ENCODE measurements at places on chromosomes 1 and 21. TPM values are rescaled to one million over a fixed set of nuclear protein-coding genes. Genes with fewer than 3 reads are reported as not detected.

PRELP gene
- total RNA-seq = 20.0 TPM

VCAM1 gene
- 3.1 TPM for total RNA-seq

CFAP107 gene
- not detected for total RNA-seq

TEX38 gene
- not detected for total RNA-seq

DNA sequence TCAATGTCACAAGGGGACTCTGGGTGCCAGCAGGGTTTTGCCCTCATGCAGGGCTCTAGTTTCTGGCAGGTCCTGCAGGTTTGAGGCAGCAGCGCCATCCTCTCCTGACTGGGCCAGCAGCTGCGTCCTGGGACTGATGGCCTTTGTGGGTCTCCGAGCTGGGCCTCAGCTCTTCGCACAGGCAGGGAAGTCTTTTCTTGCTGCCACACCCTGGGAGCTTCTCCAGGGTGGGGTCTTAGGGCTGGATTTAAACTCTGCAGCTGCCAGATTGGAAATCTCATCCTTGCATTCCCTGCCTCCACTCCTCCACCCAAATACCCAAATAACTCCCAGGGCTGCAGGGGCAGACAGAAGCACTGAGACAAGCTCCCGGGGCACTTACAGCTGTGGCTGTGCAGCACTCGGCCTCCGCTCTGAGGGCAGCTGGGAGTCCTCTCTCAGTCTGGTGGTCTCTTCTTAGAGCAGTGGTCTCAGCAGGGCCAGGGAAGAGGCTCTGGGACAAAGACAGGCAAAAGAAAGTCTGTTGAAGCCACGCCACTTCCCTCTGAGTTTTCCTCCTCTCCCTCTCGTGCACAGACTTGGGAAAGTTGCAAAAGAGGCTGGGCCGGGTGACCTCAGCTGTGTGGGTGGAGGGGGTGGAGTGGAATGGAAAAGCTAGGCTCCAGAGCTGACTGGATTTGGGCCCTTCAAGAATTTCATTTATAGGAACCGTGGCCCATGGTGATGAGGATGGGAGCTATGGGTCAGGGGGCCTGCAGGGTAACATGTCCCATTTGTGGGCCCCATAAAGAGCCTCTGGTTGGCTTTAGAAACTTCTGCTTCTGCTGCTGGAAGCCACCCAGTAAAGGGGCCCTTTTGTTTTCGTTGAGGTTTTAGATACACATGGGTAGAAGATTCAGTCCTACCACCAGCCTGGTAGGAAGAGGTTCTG lies at the start of gene RAB7B:
Gene RAB7B (minus strand): TSS at position 525 of the 931 bp plus-strand sequence. CDS start 9,260 bp downstream, outside the sequence.
- DNase-seq = peak; percentile 73

C8A gene
- not detected for total RNA-seq

- no peak for DNase-seq
Measured at GRCh38 chr1:19337289-19337688, 25.2 kb downstream of the SLC66A1 start.

DNA sequence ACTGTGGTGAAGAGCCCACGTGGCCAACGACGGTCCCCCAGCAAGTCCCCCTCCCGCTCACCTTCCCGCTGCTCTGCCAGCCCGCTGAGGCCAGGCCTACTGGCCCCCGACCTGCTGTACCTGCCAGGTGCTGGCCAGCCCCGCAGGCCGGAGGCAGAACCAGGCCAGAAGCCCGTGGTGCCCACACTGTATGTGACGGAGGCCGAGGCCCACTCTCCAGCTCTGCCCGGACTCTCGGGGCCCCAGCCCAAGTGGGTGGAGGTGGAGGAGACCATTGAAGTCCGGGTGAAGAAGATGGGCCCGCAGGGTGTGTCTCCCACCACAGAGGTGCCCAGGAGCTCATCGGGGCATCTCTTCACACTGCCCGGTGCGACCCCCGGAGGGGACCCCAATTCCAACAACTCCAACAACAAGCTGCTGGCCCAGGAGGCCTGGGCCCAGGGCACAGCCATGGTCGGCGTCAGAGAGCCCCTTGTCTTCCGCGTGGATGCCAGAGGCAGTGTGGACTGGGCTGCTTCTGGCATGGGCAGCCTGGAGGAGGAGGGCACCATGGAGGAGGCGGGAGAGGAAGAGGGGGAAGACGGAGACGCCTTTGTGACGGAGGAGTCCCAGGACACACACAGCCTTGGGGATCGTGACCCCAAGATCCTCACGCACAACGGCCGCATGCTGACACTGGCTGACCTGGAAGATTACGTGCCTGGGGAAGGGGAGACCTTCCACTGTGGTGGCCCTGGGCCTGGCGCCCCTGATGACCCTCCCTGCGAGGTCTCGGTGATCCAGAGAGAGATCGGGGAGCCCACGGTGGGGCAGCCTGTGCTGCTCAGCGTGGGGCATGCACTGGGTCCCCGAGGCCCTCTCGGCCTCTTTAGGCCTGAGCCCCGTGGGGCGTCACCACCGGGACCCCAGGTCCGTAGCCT lies 46.8 kb downstream of the TRIM11 start:
- DNase-seq = no peak

DNA sequence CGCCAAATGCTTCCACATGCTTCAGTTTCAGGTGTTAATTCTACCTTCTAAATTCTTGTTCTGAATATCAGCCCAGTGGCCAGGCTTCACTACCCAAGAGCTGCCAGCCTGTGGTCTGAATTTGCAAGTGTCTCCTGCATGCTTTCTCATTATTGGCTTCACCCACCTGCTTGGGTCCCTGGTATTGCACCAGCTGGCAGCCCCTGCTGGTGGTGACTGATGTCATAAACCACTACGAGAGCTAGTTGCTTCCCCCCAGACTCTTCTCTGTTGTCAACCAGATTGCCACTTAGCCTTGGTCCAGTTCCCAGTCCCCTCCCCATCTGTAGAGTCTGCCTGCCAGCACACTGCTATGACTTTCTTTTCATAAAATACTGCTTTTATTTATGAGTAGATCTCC lies 197.7 kb upstream of the DUSP10 start:
- DNase-seq = no peak

DNA sequence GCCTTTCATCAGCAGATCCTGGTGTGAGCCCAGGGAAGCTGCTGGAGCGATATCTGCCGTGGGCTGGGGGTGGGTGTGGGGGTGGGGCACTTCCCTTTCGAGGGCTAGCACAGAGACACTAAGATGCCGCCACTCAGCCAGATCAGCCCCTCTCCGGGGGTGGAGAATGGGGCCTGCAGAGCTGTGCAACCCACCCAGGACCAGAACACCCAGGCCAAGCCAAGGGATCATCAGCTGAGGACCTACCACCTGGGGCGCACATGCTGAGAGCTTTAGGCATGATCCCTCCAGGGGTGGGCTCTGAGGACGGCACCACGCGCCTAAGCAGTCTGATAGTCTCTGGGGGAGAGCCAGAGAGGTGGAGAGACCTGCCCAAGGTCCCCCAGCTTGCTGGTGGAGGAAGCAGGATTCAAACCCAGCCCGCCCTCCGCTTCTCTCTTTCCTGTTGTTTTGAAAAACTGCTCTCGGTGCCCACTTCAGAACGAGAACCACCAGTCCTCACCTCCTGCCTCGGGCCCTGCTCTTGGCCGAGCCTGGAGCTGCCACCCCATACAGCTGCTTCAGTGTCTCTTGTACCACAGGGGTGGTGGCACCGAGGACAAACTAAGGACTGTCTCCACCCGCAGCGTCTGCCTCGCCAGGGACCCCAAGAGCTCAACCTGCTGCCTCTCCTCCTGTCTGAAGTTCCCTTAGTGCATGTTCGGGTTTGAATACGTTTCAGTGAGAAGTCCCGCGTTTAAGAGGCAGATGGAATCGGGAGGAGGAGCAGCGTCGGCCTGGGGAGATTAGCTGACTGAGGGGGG lies 39.7 kb upstream of the RUNX3 start:
- peak; percentile 31 for DNase-seq

DNA sequence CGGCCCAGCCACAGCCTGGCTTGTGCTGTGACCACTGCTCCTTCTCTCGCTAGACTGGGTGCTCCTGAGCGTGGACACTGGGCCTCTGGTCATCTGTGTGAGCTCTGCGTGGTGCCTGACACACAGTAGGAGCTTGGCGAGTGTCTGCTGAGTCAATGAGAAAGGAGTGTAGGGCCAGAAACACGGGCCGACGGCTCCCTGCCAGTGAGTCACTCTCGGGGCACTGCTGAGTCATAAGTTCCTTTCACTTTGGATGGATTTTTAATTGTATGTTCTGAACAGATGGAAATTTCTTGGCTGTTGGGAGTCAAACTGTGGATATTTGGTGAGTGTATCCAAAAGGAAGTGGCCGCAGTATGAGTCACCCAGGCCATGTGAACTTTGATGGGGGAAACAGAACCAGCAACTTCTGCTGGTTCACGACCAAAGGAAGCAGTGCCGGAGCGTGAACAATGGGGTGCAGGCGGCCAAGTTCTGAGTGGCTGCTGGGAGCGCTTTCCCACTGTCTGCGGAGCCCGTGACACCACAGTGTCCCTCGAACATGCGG lies 41.0 kb upstream of the COL18A1 start:
- peak; percentile 93 for DNase-seq

GRCh38 chr1:228917342-228917741 lies 182.1 kb downstream of the RHOU start:
- no peak for DNase-seq

ORC1 gene
- not detected for total RNA-seq

SLC66A1 gene
- 7.2 TPM for total RNA-seq

- no peak for DNase-seq
Measured at GRCh38 chr1:42786097-42786496, 1.3 kb downstream of the TMEM269 start.

PLCH2 gene
- total RNA-seq = not detected

NT5C1A gene
- total RNA-seq = 35.4 TPM

- DNase-seq = no peak
Measured at GRCh38 chr1:206768472-206769303, 1.9 kb upstream of the IL19 start.

OR6K3 gene
- not detected for total RNA-seq

DNA sequence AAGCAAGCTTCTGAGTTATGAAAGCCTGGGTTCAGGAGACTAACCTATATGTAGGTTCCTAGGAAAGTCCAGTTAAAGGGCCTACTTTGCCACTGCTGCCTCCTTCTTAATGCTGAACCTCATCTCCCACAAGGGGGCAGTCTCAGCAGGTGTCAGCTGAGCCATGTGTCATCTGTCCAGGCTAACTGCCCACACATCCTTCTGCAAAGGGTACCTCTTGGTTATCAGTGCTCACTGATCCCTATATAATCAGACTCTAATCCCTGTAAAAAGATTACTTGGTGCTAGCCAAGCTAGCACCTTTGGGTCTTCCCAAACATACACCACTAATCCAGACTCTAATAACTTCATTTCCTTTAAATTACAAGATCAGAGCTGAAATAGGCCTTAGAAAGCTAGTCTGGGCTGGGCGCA lies 9.0 kb downstream of the PRDX1 start:
- DNase-seq = peak; percentile 62

- no peak for DNase-seq
Measured at GRCh38 chr1:8876087-8876486, 2.4 kb downstream of the ENO1 start.

DNA sequence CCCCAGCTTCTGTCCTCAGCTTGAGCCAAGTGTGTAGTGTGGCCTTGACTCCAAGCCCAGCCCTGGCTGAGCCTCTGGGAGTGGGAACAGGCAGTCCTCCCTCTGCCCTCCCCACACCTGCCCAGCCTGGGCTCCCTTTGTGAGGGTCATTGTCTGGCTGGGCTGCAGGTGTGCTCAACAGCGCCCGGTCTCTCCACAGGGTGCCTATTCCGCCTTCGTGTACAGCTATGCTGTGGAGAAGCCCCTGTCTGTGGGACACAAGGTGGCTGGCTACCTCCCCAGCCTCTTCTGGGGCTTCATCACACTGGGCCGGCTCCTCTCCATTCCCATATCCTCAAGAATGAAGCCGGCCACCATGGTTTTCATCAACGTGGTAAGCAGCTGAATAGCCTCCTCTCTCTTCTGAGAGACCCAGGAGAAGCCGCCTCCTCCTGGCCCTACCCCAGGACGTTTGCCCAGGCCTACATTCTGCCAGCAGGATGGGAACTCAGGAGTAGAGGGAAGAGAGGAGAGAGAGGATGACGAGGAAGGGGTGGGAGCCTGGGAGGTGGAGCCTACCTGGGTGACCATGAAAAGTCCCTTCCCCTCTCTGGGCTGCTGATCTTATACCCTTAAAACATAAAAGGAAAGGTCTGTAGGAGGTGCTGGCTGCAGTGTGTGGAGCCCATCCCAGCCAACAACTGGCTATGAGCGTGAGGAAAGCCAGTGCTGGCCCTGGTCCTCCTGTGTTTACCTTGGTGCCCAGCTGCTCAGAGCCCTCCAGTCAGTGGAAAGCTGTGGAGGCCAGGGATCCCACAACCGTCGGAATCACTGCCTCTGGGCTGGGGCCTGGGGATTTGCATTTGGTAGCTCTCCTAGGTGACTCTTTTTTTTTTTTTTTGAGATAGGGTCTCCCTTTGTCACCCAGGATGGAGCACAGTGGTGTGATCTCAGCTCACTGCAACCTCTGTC lies 45.7 kb downstream of the ELK4 start:
- no peak for DNase-seq

GRCh38 chr1:86489242-86489878 lies 20.6 kb downstream of the CLCA1 start:
- DNase-seq = no peak

DNA sequence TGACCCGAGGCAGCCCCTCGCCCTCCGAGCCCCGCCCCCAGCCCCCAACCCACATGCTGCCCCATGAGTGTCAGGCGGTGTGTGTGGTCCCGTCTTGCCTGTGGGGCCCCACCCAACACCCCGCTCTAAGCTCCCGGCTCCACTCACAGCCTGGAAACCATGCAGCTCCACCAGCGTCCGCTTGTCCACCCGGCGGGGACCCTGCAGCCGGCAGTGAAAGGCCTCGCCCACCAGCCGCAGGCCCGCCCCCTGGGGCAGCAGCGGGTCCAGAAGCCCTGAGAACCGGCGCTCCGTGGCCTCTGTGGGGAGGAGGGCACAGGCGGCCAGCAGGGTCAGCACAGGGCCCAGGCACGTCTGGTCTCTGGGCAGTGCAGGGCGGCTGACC lies 2.7 kb downstream of the C1QTNF12 start:
- DNase-seq = no peak

DNA sequence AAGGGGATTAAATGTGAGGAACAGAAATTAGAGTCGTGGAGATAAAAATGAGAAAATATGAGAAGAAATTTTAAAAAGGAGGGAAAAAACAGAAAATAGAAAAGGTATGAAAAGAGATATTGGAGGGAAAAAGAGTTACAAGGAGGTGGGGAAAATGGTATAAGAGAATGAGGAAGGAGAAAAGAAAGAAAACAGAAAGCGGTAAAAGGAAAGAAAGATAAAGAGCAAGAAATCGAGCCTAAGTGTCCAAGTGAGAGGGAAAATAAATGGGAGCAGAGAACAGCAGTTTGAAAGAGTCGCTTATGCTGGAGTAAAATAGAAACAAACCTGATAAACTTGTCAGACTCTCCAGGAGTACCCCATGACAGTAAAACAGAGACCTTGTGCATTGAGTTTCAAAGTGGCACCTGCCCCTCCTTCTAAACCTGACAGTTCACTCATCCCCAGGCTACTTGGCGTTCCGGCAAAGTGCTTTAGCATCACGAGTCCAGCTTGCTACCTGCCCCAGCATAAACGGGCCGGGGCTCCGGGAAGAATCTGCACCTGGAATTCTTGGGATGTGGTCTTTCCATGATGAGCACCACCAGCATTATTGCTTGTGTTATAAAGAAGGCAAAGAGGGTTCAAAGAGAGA lies 585 bp downstream of the NEGR1 start:
- DNase-seq = no peak

- no peak for DNase-seq
Measured at GRCh38 chr1:63116016-63116415, 206.4 kb upstream of the FOXD3 start.

ZFP69B gene
- total RNA-seq = 0.98 TPM
